ENCODE measurements at places on chromosomes 7 and 10.
A peak's percentile ranks its signal among the peaks of the same experiment; 100 is the strongest.

- DNase-seq, result no peak
These were observed 71.2 kb downstream of the GRID1 start for GRCh38 chr10:86295351-86295750.

GRCh38 chr10:52004342-52004949 is 305.1 kb upstream of the CSTF2T start:
- no peak for DNase-seq

GRCh38 chr10:86655596-86655995 is 1.2 kb downstream of the OPN4 start:
- no peak for DNase-seq

DNA sequence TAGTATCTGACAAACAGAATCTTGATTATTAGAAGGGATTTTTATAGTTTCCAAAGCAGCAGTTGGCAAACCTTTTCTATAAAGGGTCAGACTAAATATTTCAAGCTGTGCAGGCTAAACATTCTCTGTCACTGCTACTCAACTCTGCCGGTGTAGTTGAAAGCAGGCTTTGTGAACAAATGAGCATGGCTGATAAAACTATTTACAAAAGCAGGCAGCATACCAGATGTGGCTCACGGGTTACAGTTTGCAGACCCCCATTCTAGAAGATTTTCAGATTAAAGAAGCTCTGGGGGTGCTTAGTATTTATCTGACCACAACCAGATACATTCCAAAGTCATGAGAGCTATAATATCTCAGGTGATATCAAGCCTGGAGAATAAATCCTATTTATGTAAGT is 1017.5 kb downstream of the SORCS1 start:
- DNase-seq, result no peak

DNA sequence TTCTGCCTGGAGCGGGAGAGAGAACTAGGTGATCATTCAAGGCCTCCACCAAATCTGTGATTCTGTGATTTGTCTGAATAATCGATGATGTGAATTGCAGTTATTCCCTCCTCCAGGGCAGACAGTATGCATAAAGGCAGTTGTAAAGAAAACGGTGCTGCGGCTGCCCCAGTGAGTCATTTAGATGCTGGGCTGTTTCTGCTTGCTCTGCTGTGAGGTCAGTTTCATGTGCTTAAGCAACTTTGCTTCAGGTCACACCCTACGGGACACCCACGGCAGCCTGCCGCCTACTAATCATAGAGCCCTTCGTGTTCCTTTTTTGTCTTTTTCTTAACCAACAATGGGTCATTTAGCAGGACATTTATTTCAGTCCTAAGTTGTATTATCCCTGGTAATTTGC is 158.1 kb upstream of the PITRM1 start:
- no peak for DNase-seq

GRCh38 chr10:19918794-19919193 is 102.6 kb downstream of the PLXDC2 start:
- DNase-seq, result no peak

GRCh38 chr10:77555591-77556212 is 81.9 kb downstream of the KCNMA1 start:
- no peak for DNase-seq

DNA sequence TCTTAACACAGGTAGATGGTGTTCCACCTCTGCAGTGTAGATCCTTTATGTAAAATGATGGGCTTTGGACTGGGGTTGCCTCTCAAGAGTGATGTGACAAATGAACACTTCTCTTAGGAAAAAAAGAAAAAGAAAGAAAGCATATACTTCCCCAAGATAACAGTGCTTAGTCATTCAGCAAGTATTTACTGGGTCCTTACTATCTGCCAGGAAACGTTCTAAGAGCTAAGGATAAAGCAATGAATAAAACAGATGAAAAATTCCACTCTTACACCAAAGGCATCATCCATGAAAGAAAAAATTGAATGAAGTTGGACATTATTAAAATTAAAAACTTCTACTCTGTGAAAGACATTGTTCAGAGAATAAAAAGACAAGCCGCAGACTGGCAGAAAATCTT is 177.3 kb downstream of the C7orf25 start:
- no peak for DNase-seq

DNA sequence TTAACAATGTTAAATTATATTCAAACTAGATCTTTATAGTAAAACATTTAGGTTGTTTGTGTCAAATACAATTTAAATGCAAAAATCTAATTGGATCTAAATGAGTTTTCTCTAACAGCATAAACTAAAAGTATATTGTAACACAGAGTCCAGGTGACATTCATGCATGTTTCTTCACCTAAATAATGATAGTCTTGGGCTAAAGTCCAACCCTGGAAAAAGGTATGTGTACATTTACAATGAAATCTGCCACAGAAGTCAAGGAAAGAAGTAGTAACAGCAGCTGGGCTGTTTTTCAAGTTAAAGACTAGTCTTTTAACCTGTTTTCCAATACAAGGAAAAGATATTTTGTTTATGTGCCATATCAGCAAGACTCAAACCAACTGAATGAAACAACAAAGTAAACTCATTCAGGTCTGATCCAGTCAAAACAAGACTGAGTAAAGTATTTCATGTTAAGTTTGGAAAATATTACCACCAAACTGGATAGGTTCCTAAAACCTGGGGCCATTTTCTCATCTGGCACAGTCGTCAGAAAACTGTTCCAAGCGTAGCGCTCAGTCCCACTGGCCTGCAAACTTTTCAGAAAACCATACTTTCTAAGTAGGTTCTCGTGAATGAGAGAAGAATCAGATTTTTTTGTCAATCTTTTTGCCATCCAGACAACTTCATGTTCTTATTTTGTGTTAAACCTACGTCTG is 349.2 kb downstream of the HGF start:
- DNase-seq, result no peak

DNA sequence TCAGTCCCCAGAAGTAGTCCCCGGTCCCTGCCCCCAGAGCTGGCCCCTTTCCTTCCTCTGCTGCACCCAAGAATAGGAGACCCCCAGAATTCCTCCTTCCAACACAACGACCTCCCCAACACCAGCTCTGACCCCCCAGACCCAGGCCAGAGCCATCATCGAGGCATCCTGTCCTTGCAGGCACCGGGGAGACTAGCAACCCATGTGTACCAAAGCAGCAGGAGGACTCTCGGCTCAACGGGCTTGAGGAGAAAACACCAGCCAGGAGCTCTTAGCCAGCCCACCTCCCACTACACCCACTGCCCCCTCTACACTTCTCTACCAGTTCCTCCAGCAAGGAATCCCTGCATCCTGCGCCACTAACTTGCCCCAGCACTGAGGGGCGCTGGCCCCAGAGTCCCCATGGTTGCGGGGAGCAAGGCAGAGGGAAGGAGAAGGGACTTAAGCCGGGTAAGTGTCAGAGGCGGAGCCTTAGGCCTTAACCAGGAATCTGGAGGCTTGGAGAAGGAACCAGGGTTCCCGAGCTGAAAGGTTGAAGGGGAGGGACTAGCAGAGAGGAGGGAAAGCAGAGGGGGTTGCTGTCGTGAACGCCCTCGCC is 3.9 kb downstream of the GRID1 start:
- no peak for DNase-seq

GRCh38 chr7:19508821-19509220 is 200.0 kb downstream of the POLR1F start:
- no peak for DNase-seq

GRCh38 chr10:50467209-50467608 is 156.5 kb downstream of the SGMS1 start:
- DNase-seq, result no peak

DNA sequence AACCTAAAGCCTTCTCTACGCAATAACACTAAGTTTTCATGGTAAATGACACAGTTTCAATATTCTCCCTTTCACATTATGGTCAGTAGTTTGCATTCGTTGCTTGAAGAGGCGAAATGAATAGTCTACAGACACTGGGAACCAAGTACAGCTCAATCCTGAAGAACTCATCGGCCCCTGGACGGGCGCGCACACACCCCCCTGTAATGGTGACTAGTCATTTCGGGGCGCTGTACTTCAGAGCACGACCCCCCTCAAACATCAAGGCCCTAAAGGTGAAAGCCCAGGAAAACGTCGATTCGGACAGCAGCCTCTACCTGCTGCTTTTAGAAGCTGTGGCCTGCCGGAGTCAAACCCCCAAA is 1.0 kb downstream of the NT5C2 start:
- DNase-seq, result no peak

DNA sequence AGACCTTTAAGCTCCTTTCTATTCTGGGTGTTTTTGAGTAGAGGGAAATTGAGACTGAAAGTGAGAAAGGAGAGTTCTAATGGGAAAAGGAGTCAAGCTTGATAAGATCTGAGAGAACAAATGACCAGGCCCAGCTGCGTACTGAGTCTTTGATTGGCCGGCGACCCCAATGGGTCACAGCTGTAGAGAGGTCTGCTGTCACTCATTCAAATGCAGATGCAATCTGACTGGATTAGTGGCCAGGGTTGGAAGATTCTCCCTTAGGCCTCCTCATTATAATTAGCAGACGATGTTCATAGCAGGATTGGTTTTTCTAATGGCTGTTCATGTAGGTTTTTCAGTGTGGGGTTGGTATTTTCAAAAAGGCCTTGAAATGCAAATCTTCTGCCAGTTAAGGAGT is 127.2 kb upstream of the SLC25A13 start:
- DNase-seq, result no peak

- peak; percentile 27 for DNase-seq
These were observed 85.1 kb upstream of the LANCL2 start for GRCh38 chr7:55280031-55280454.

GRCh38 chr7:55132550-55132889 is 113.7 kb downstream of the EGFR start:
- DNase-seq, result no peak

GRCh38 chr10:44854693-44855350 is 56.3 kb upstream of the TMEM72 start:
- no peak for DNase-seq

GRCh38 chr7:46363688-46364087 is 442.6 kb upstream of the IGFBP3 start:
- no peak for DNase-seq

DNA sequence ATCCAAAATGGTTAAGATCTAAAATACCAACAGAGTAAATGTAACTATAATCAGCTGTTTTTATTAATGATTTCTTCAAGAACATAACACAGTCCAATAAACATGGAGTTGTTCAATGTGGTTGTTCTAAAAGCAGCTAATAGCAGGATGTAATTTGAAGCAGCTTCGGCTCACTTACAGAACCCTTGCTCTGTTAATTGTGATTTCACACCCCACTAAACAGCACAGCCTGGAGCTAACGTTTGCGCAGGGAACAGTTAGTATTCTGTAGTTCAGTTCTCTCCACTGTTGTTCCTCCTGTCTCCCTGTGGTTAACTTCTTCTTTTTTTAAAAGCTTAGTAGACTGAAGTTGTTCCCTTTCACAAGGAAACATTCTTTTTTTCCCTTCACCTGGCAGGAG is 104.0 kb downstream of the GRM3 start:
- DNase-seq, result no peak

GRCh38 chr10:80411267-80411668 is 2.9 kb downstream of the PRXL2A start:
- no peak for DNase-seq

GRCh38 chr7:6307762-6308161 is 35.3 kb upstream of the CYTH3 start:
- no peak for DNase-seq

DNA sequence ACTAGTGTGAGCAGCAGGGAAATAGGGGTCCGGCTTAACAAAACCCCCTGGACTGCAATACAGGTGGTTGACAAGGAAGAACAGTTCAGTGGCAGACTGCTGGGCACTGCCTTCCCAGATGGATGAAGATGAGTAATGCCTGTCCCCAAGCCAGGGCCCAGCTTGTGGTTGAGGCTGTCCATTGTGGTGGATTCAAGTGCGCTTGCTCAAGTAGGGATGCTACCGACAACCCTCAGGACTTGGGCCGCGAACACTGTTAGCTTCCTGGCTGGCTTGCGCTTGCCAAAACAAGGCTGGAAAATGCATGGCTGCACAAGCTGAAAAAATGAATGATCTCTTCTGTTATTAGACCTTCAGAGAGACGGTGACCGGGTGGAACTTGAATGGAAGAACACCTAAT is 116.1 kb upstream of the ACBD5 start:
- DNase-seq, result no peak

DNA sequence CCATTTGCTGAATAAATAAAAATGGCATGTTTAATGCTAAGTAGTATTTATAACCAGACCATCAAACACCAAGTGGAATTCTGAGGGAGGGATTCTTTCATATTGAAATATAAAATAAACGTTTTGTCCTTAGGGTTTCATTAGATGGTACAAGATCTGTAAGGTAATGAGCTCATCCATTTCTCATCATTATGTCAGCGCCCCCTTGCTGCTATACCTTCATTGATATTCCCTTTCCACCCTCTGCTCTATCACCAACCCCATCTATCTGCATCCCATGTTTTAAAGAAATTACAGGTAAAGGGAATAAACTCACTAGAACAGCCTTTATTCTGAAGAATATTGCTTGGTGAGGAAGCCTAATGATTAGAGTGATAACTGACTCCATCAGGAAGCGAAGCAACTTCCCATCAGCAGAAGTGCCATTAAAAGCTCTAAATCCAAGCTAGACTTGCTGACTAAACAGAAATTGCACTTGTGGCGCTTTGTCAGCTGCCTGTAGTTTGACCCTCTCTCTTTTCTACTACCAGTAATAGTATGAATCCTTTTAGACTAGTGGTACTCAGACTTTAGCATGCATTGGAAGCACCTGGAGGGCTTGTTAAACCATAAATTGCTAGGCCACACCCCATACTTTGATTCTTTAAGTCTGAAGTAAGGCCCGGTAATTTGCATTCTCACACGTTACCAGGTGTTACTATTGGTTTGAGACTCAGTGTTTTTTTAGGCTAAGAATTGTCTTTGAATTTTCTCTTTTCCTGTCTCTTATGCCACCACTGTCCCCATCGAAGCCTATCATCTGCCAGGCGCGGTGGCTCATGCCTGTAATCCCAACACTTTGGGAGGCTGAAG is 27.5 kb downstream of the ADD3 start:
- DNase-seq, result no peak

GRCh38 chr10:91771907-91772306 is 26.3 kb upstream of the TNKS2 start:
- no peak for DNase-seq

DNA sequence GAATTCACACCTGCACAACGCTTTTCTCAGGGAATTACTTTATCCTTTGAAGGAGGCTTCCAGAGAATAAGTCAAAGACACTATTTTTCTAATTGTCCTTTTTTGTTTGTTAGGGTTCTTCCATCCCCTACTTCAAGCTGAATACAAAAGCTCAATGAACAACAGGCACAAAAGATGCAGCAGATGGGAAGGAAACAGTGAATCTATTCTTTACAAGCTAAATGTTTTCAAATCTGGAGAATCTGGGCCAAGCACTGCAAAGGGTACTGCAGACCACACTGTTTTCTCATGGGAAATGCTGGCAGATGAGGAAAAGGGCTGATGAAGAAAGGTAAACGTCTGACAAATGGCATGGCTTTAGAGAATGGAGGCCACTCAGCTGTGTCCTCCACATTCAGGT is 18.5 kb downstream of the LIPA start:
- no peak for DNase-seq
